ENCODE measurements at places on chromosomes 2 and 18. TPM values are rescaled to one million over a fixed set of nuclear protein-coding genes. Genes with fewer than 3 reads are reported as not detected.

- no peaks in the 10 kb centered on the region for H3K36me3 ChIP-seq
- no peaks in the 10 kb centered on the region for H3K27me3 ChIP-seq
- H3K4me3 ChIP-seq = no peak overlapping the region
- no peaks in the 10 kb centered on the region for H3K4me1 ChIP-seq
- H3K27ac ChIP-seq = no peak overlapping the region
Observed at GRCh38 chr2:20172273-20173055, 52.5 kb downstream of the SDC1 start.

- no peaks in the 10 kb centered on the region for H3K27me3 ChIP-seq
- no peak overlapping the region for H3K27ac ChIP-seq
- H3K36me3 ChIP-seq = no peaks in the 10 kb centered on the region
- H3K4me1 ChIP-seq = no peaks in the 10 kb centered on the region
- no peak overlapping the region for H3K4me3 ChIP-seq
Observed at GRCh38 chr2:237306083-237306786, 107.7 kb downstream of the COL6A3 start.

- DNase-seq = no peak
- H3K36me3 ChIP-seq = no peaks in the 10 kb centered on the region
- H3K4me1 ChIP-seq = no peaks in the 10 kb centered on the region
- H3K4me3 ChIP-seq = no peak overlapping the region
- H3K27me3 ChIP-seq = no peaks in the 10 kb centered on the region
- no peak overlapping the region for H3K27ac ChIP-seq
Observed at GRCh38 chr2:171260471-171261424, 100.1 kb upstream of the TLK1 start.

GRCh38 chr18:57084331-57085271 lies 62.3 kb upstream of the BOD1L2 start:
- no peak for DNase-seq
- H3K36me3 ChIP-seq = no peaks in the 10 kb centered on the region
- no peaks in the 10 kb centered on the region for H3K4me1 ChIP-seq
- no peaks in the 10 kb centered on the region for H3K27me3 ChIP-seq

- H3K36me3 ChIP-seq = no peaks in the 10 kb centered on the region
- no peaks in the 10 kb centered on the region for H3K27me3 ChIP-seq
- no peak overlapping the region for H3K4me3 ChIP-seq
Observed at GRCh38 chr2:57552885-57553284, 493.7 kb upstream of the VRK2 start.

GRCh38 chr2:240799033-240799820 lies 20.8 kb downstream of the KIF1A start:
- no peak overlapping the region for H3K4me3 ChIP-seq
- H3K27ac ChIP-seq = no peak overlapping the region
- no peaks in the 10 kb centered on the region for H3K4me1 ChIP-seq

- H3K4me3 ChIP-seq = no peak overlapping the region
- no peaks in the 10 kb centered on the region for H3K4me1 ChIP-seq
- H3K27me3 ChIP-seq = no peaks in the 10 kb centered on the region
- H3K27ac ChIP-seq = no peak overlapping the region
- H3K36me3 ChIP-seq = no peaks in the 10 kb centered on the region
- no peak for DNase-seq
Observed at GRCh38 chr2:124662946-124663644, 638.0 kb downstream of the CNTNAP5 start.

- no peaks in the 10 kb centered on the region for H3K36me3 ChIP-seq
- no peak overlapping the region for H3K27ac ChIP-seq
- peak; percentile 32 for DNase-seq
- peaks cover 18% of the 10 kb centered on the region for H3K4me1 ChIP-seq
- no peaks in the 10 kb centered on the region for H3K27me3 ChIP-seq
Observed at GRCh38 chr2:8575038-8575833, 106.6 kb upstream of the ID2 start.

- no peaks in the 10 kb centered on the region for H3K27me3 ChIP-seq
- peaks cover 21% of the 10 kb centered on the region for H3K4me1 ChIP-seq
- H3K4me3 ChIP-seq = no peak overlapping the region
- H3K27ac ChIP-seq = no peak overlapping the region
- DNase-seq = peak; percentile 80
Observed at GRCh38 chr2:26630669-26631360, 10.4 kb downstream of the CIB4 start.

Gene CD302
- polyA plus RNA-seq = 28.3 TPM

Gene MSTN
- polyA plus RNA-seq = 0.46 TPM

Gene SH2D6
- polyA plus RNA-seq = 1.1 TPM

All from stomach (tissue), 19 donors.